Femur (tissue), 1 donor: ENCODE measurements at places on chromosomes 6 and 20.

- DNase-seq = no peak
Measured at GRCh38 chr6:62446647-62447316, 160.8 kb upstream of the KHDRBS2 start.

- no peak for DNase-seq
Measured at GRCh38 chr20:12241065-12241464, 323.4 kb downstream of the BTBD3 start.

DNA sequence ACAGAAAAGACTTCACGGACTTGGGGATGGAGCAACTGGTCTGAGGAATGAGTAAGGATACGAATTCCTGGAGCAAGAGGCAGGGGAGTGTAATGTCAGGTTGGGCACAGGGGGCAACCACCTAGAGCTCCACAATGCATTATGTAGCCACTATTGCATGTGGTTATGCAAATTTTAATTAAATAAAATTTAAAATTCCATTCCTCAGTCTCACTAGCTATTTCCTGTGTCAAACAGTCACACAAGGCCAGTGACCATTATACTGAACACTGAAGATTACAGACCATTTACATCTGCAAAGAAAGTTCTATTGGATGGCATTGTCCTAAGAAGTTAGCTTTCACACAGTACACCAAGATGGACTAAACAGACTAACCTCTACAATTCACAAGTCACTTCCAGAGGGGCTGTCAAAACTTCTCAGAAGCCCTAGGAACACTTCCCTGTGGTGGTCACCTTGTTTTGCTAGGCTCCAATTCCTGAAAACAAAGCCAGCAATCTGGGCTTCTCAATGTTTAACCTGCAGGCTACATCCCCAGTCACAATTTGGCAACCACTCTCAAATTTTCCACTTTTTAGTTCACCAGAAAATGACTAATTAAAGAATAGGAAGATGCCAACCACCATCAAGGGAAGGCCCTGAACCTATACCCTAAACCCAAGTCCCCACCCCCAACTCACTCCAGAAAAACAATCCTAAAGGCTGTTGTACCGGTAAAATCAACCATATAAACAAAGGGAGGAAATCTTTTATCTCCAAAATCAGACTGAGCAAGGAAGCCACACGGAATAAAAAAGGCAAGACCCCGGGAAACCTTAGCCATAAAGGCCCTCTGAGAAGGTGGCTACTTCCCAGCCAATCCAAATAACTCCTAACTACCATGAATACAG, 34.2 kb upstream of the C20orf203 start:
- no peak for DNase-seq

DNA sequence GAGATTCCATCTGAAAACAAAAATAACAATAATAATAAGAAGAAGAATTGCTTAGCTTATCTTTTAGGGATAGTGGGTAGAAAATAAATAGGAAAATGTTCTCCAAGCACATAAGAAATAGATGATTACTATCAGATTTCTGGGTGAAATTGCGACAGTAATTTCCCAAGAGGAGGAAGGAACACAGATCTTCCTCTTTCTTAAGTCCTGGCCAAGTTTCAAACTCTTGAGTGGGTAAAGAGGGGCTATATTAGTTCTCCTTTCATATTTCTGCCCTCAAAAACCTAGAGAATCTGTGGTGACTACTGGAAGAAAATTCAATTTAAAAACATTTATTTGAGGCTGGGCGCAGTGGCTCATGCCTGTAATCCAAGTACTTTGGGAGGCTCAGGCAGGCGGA, 63.7 kb downstream of the PHACTR2 start:
- DNase-seq = no peak

GRCh38 chr20:23245553-23246181, 104.9 kb upstream of the NXT1 start:
- DNase-seq = peak; percentile 66

DNA sequence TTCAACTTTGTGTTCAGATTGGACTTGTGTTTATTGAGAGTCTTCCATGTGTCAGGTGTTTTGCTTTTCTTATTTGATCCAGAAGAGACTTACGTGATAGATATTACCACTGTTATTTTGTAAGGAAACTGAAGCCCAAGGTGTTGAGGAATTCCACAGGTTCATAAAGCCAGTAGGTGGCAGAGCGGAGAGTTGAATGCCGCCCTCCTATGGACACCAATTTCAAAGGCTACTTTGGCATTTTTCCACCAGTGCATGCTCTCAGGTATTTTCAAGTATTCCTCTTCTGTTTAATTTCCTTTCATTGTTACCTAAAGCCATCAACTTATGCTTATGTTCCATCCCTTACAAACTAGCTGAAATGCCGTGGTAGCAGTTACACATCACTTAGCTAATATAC, 14.0 kb upstream of the COL10A1 start:
- no peak for DNase-seq

DNA sequence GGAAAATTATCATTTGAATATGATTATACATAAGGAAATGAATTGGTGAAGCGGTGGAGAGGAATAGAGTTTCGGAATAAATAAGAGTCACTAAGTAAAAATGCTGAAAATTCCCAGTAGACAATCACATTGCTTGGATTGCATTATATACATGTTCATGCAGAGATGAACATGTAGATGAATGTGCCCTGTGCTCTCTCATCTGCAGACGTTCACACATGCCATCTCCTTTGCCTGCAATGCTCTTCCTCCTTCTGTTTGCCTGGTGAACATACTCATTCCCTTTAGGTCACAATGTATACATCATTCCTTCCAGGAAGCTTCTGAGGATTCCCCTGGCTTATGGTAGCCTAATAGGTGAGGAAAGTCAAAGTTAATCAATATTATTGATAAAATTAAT, 17.9 kb downstream of the DCDC2 start:
- DNase-seq = no peak

- DNase-seq = peak; percentile 8
Measured at GRCh38 chr20:57902473-57902872, 192.7 kb upstream of the PMEPA1 start.
